Activated CD4-positive, alpha-beta T cell treated with anti-CD3 and anti-CD28 coated beads, Interleukin-2, amount 10 ng/mL, durations not matched to agents 24 days and 14 days (primary cell): ENCODE measurements at places on chromosomes 1 and 21. TPM values are rescaled to one million over a fixed set of nuclear protein-coding genes. Genes with fewer than 3 reads are reported as not detected.

GRCh38 chr21:37435120-37435519, 68.5 kb downstream of the DYRK1A start:
- H3K36me3 ChIP-seq: peaks cover 14% of the 10 kb centered on the region
- DNase-seq: peak; percentile 87
- H3K4me3 ChIP-seq: no peak overlapping the region

DNA sequence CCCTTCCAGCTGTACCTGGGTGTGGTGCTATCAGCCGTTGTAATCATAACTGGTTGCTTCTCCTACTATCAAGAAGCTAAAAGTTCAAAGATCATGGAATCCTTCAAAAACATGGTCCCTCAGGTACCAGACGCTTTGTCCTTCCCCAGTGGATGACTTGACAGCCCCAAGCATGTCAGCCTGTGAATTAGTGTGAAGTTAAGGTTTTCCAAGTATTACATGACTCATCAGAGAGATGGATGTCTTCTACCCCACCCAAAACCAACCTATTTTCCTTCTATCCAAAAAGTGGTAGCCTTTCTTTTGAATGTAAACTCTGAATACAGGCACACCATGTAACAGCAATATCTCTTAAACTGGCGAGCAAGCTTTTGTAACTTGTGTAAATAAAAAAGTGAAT, 15.1 kb downstream of the ATP1A1 start:
- peak overlapping the region; percentile 72 for H3K27ac ChIP-seq
- no peak overlapping the region for H3K4me3 ChIP-seq

GRCh38 chr1:36924282-36924811, 110.0 kb downstream of the GRIK3 start:
- H3K27me3 ChIP-seq: no peaks in the 10 kb centered on the region
- no peaks in the 10 kb centered on the region for H3K4me1 ChIP-seq
- peak; percentile 88 for DNase-seq

DNA sequence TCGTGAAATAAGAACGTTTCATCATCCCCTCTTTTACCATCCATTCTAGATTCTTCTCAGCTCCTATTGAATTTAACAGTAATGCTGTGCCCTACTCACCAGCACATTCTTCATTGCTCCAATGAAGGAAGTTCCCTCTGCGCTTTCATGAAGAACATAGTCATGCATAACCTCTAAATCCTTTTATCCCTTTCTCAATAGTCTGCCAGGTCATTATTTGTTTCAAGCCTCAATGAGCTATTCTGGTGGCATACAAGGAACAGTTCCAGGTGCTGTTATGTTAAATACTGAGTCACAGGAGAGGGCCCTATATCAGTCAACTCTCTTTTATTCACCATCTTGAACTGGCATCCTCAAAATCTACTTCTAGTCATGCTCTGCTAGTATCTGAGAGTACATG, 381.0 kb downstream of the GPATCH2 start:
- H3K4me3 ChIP-seq: no peak overlapping the region
- H3K36me3 ChIP-seq: no peaks in the 10 kb centered on the region
- no peaks in the 10 kb centered on the region for H3K4me1 ChIP-seq
- DNase-seq: no peak

- no peak for DNase-seq
- no peaks in the 10 kb centered on the region for H3K36me3 ChIP-seq
- peaks cover 41% of the 10 kb centered on the region for H3K4me1 ChIP-seq
- H3K27ac ChIP-seq: no peak overlapping the region
Observed at GRCh38 chr1:229252228-229252984, 18.5 kb upstream of the RAB4A start.

DNA sequence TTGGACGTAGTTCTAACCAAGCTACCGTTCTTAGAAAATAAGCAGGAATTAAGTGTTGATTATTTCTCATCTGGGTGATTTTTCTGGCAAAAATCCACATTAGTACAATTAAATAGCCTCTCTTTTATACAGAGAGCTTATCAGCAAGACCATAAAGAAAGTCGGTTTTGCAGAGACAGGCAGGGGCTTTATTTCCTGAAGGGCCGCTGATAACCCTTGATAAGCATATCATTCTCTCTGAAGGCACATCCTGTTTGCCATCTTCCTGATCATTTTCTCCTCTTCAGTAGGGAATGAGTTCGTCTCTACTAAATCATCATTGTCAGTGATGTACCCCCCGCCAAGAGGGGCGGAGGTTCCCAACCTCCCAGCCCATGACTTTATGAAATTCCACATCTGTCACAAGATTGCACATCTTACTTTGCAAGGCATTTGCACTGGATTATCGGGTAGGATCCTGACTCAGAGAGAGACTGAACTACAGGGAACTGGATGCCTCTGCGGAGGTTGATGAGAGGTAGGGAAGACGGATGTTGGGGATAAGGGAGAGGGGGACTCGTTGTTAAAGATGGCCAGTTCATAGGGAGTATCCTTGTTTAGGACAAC, 115.7 kb downstream of the KCNJ6 start:
- H3K36me3 ChIP-seq: no peaks in the 10 kb centered on the region
- DNase-seq: no peak
- no peaks in the 10 kb centered on the region for H3K4me1 ChIP-seq
- H3K27me3 ChIP-seq: peaks cover 6% of the 10 kb centered on the region

The KIF26B gene
- 0.02 and 0.07 TPM in 2 replicates for total RNA-seq

The CCT3 gene
- total RNA-seq: 623 TPM in 2 replicates
